ENCODE measurements at places on chromosomes 6 and 20.

GRCh38 chr20:7843613-7844012 is 96.6 kb downstream of the HAO1 start:
- DNase-seq: no peak

DNA sequence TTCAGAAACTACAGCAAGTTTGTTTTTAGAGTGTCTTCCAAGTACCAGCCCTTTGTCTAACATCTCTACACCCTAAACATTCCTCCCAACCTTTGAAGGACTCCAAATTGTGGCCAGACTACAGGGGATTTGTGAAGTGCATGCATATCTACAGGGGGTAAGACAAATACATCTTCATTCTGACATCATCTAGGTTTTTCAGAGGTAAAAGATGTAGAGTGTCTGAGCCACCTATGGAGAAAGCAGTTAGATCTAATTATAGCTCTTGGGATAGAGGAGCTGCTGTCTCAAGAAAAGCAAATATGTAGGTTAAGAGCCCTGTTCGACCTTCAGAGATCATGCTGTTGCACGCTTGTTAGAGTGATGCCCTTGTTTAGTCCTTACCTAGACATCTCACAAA is 617.7 kb upstream of the AGPAT4 start:
- no peak for DNase-seq

DNA sequence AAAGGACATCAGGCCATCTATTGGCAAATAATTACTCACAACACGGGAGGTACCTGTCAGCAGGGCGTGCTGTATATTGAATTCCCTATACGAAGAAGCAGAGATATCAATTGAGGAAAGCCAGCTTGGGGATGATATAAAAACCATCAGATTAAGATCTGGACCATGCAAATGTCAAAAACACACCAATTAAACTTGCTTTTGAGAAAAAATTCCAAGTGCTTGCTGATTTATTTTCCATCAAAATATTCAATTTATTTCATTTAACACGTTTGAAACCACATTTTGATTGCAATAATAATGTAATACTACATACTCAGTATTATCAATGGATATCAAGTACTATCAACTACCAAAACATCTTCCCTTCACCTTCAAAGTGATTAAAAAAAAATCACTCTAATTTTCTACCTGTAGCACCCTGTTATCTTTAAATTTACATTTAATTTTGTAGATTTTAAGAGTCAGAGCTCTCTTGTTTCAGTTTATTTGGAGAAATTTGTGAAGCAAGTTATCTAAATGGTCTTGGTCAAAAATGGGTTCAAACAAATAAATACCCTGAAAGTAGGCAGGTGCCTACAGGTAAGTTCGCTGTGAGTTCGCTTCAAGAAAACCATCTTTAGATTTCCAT is 6.8 kb upstream of the TBX18 start:
- no peak for DNase-seq

- DNase-seq: no peak
Measured at GRCh38 chr20:20820104-20820503, 107.7 kb upstream of the RALGAPA2 start.

- DNase-seq: no peak
Measured at GRCh38 chr6:155349956-155350355, 35.7 kb upstream of the TFB1M start.

GRCh38 chr6:163405412-163406309 is 8.9 kb upstream of the QKI start:
- no peak for DNase-seq

DNA sequence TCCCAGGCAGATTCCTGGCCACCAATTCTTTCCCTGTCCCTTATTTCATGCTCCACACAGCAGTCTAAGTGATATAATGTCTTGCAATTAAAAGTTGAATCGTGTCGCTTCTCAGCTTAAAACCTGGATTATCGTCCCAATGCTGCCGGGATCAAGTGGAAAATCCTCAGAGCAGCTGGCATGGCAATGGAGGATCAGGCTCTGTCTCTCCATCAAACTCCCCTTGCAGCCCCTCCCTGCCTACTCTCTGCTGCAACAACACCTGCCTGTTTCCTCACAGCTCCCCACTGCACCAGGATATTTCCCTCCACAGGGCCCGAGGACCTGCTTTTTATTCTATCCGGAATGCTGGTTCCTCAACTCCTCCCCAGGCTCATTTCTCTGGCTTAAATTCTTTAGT is 277.1 kb downstream of the SYNE1 start:
- DNase-seq: no peak

DNA sequence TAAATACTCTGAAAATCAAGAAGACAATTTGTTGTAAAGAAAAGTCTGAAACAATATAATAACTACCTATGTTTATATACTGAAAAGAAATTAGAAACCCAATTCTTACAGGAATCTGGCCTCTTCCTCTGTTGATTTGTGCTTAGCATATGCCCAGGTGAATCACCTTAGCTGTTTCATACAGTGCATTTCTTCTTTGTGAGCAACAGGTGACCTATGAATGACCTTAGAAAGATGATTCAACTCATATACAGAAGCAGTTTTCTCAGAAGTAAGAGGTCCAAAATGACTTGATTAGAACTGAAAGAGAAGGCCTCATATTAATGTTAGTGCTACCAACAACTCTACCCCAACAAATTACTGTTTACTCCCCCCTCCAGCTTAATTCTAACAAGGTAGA is 419.5 kb upstream of the ID4 start:
- DNase-seq: no peak

DNA sequence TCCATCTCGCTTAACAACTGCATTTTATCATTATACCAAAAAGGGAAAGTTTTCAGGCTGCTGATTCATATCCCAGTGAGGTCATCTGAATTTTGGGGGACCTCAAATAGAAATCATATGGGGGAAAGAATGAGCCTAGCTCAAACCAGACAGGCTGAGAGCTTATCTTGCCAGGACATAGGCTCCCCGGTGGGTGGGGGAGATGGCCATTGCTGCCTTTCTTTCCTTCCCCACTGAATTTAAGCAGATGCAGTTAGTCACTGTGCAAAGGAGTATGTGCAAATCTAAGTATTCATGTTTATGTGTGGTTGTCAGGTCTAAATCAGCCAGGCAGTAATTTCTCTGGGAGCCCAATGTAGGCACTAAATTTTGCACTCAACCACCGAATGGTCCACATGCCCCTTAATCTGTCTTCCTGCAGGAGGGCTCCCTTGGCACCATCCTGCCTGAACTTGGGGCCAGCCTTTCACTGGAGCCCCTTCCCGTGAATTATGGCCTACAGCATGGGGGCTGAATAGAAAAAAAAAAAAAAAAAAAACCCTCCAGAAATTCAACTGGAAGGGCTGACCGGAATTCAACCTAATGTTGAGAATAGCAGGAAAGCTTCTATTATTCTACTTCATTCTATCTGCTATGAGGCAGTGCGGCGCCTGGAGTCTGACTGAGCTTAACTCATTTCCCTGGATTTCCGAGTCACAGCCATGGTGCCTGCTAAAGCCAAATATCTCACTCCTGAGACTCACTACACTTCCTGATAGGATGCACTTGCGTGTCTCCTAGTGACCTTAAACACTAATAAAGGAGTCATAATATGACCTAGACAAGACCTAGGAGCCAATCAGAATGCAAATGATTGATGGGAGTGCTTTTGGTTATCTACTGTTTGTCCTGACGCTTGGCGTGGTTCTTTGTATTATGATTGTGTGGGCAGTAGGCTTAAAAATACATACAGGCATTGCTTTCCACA is 161.5 kb upstream of the HEY2 start:
- no peak for DNase-seq

Data from coronary artery (tissue), 2 donors.